MV-4-11 (cell line): ENCODE measurements at places on chromosomes 2 and 18.

GRCh38 chr2:121046335-121046734 lies 238.7 kb downstream of the TFCP2L1 start:
- no peak for DNase-seq

- DNase-seq: no peak
These were observed 130.8 kb upstream of the HDAC4 start for GRCh38 chr2:239531456-239532241.

DNA sequence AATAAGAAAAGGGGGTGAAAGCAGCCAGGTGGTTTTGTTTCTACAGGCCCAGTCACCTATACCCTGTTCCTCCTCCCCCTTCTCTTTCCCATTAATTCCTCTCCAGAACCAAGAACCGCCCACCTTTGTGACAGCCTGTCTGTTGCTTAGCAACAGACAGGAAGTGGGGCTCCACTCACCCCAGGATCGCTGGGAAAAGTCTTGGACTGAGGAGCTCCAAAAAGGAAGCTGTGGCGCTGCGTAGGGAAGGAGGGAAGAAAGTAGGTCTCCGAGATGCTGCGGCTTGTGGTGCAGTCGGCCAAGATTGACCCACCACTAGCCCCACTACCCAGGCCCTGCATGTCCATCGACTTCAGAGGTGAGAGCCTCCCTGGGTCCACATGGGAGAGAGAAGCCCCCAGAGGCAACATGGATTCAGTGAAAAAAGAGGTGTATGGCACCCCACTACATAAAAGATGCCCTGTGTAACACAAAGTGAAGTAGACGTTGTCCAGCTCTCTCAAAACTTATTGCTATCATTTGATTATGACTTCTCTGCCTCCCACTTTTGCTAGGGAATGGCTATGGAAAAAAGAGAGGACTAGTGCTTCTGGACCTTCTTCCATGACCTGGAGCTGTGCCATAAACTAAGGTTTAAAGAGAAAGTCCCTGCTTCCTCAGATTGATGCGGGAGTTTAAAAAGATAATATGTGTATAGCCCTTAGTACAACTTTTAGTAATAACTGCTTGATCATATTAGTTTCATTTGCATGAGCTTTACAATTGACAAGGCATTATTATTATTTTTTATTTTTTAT lies at the start of gene FER1L5:
Gene FER1L5 (plus strand): TSS at position 201 of the 797 bp plus-strand sequence. CDS start 73 bp downstream, at position 274.
- DNase-seq: no peak

- no peak for DNase-seq
These were observed 61.9 kb downstream of the MEIS1 start for GRCh38 chr2:66496670-66497420.

- DNase-seq: peak; percentile 81
These were observed 616.6 kb downstream of the ZEB2 start for GRCh38 chr2:143903172-143903856.
